ENCODE measurements at places on chromosomes 7 and 10.
A peak's percentile ranks its signal among the peaks of the same experiment; 100 is the strongest.

DNA sequence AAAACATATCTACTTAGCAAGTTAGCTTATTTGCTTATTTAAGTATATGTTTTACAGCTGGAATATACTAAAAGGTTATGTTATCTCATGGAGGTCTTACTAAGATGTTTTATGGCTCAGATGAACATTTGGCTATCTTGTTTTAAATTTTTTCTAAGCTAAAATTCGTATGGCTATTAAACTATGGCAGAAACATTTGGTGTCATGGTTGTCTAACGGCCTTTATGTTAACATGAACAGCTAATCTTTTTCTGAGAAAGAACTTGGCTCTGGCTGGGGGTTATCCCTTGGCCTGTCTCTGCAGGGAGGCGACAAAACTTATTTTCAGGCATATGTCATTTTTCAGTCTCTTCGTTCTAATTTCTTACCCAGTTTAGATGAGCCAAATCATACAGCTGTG lies 101.5 kb upstream of the MTPN start:
- DNase-seq, result no peak

DNA sequence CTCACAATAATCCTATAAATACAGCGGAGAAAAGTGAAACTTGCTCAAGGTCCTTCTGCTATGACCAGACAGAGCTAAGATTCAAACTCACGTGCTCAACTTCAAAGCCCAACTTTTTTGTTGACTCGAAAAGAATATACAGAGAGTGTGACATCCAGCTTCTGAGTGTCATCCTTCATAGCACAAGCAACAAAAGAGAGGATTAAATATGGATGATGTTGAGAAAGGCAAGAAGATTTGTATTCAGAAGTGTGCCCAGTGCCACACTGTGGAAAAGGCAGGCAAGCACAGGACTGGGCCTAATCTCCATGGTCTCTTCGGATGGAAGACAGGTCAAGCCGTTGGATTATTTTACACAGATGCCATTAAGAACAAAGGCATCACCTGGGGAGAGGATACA lies 2.1 kb upstream of the FAM3C start:
- peak; percentile 10 for DNase-seq

DNA sequence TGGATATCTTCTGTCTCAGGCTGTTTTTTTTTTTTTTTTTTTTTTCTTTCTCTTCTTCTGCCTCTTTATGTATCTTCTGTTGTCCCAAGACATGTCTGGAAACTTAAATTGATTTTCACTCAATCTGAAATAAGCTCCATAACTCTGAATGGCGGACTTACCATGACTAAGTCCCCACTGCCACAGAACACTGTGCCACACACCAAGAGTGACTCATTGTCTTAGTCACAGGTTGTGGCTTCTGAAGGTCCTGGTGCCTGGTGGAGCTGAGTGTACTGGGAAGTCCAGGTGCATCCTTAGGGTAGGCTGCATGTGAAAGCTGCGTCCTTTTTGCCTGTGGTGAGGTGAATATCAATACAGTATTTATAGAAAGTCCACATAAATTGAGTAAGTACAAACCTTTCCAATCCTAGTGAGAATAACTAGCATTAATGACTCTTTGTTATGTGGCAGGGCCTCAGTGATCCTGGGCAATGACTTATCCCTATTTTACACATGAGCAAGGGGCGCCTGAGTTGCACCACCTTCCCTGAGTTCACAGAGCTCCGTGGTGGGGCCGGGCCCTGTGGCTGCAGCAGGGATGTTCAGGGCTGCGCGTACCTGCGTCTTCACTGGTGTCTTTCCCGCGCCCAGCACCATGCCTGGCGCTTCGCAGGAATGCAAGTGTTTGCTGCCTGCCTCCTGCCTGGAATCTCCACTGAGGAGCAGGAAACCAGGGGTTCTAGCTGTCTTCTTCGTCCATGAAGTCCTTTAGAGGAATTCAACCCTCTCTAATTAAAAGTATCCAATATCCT lies 4.3 kb downstream of the PFKP start:
- no peak for DNase-seq

GRCh38 chr7:35906191-35906908 lies 105.5 kb downstream of the SEPTIN7 start:
- peak; percentile 85 for DNase-seq

DNA sequence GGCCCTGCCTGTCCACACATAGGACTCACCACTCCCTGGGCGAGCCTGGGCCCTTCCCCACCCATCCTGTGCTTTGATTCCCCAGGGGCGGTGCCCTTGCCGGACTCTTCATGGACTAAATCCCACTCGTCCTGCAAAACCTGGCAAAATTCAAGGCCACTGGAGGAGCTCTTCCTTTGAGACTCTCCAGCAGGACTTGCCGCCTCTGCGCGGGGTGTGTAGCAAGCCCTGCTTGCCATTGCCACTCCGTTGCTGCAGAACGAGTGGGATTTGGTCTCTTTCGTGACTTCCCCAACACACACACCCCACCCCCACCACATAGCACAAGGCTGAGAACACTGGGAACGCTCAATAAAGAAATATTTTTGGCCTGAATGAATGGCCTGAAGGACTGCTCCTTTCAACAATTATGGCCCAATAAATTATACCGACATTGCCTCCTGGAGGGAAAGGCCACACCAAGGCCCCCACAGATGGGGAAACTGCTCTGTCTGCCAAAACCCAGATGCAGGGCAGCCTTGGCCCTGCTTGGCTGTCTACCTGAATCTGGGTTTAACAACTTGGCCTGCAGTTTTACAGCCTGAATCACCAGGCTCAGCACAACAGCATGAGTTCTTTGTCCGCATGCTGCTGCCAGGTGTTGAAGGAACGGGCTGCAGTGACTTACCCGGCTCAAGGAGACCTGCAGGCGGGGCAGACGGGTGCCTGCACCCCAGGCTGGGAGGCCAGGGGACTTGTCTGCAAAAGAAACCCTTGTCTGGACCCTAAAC lies 72.8 kb upstream of the KAT6B start:
- no peak for DNase-seq

DNA sequence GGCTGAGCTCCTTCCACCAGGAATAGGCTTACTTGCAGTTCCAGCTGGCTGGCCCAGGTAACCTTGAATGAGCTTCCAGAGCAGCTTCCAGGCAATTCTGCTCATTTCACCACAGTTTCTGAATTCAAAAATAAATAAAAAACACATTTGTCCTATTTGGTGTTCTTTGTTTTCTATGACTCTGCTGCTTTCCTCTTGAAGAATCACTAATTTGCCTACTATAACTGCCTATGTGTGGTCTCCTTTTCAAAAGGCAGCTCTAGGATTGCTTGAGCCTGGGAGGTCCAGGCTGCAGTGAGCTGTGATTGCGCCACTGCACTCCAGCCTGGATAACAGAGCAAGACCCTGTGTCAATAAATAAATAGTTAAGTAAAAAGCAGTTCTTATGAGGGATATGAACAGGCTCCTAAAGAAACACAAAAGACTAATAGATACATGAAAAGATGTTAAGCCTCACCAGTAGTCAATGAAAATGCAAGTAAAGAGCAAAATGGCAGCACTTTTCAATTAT lies 19.5 kb upstream of the TNPO3 start:
- no peak for DNase-seq

DNA sequence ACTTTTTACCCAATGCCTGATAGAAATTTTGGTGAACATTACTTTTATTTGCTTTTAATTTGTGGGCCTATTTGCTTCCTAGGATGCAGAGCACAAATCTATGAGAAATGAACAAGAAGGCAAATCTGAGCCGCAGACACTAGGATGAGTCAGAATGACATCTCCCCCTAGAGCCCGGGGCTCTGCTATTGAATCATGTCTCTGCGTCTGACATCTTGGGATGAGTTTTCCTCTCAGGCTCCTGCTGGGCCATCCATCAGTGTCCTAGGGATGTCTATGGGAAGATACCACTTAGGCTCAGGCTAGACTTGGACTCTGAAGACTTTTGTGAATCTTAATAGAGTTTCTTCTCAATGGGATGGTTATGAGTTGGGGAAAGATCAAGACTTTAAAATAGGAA lies 157.3 kb upstream of the MTPN start:
- no peak for DNase-seq

DNA sequence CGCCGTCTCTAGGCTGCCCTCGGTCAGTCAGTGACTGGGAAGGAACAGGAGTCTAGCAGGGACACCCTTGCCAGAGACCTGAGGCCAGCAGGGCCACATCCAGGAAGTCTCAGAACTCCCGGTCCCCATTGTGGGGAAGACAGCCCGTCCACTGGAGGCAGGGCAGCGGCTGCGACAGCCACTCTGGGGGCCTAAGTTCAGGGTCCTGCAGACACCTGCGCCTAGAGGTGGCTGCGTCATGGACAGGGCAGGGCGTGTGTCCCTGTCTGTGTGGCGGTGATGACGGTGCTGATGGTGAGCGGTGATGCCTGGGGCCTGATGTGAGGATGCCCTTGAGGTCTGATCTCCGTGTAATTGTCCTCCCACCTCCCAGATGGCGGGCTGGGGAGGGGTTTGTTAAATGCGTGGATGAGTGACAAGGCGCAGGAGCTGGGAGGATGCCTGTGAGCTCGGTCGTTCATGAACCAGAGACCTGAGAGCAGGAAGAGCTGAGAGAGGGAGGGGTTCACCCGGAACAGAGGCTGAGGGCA lies 537.9 kb upstream of the FOXK1 start:
- DNase-seq, result no peak

- DNase-seq, result no peak
These were observed 109.8 kb upstream of the TARP start for GRCh38 chr7:38383281-38383680.

DNA sequence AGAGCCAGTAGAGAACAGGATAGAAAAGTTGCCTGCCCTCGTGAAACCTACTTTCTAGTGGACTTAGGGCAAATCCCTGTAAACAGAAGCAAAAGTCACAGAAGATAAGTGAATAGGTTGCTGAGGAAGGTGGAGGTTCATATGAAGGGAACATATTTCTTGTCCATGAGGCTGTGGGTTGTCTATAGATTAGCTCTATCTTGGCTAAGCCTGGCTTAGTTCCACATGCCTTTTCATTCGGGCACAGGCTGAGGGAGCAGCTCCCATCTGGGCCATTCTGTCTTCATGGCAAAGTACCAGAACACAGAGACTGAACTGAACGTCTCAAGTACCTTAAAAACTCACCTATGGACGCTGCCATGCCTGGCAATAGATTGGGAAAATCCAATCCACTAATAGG lies 45.3 kb downstream of the BZW2 start:
- no peak for DNase-seq

- no peak for DNase-seq
These were observed 176.1 kb downstream of the SGMS1 start for GRCh38 chr10:50447691-50448090.

- DNase-seq, result no peak
These were observed 89.7 kb downstream of the PTPRE start for GRCh38 chr10:127996586-127996985.

DNA sequence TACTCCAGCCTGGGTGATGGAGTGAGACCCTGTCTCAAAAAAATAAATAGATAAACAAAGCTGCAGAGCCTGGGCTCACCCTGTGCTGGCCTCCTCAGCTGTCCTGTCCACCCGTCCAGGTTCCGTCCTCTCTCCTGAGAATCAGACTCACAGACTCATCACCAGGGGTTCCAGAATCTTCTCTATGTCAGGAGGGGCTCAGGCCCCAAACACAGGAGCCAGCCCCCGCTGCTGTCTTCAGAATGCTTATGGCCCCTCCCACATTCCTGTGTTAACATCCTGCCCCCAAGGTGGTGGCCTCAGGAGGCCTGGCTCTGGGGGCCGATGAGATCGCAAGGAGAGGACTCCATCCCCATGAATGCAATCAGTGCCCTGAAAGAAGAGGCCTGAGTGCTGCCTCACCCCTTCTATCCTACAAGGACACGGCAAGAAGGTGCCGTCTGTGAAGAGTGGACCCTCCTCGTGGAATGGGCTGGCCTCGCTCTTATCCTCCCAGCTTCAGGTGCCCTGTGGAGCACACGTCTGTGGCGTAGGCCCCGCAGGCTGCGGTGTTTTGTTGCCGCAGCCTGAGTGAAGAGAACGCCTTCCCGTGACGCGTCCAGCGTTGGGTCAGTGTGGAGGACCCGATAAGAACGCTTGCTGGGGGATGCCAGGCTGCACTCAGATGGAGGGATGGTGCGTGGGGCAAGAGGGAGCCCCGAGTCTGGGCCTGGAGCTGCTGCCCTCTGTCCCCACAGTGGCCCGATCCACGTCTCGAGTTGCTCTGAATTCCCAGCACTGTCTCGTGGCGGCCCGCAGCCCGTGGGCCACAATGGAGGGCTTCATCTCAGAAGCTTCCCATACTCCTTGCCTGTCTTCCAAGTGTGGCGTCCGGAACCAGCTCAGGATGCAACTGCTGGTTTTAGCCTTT lies 77.1 kb downstream of the INPP5A start:
- no peak for DNase-seq

DNA sequence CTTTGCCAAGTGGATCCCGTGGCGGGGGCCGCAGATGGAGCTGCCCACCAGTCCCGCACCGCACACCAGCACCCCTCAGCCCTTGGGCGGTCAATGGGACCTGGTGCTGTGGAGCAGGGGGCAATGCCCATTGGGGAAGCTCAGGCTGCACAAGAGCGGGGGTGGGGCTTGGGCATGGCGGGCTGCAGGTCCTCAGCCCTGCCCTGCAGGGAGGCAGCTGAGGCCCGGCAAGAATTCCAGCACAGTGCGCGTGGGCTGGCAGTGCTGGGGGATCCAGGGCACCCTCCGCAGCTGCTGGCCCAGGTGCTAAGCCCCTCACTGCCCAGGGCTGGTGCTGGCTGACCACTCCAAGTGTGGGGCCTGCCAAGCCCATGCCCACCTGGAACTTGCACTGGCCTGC lies 136.2 kb upstream of the ANKRD30A start:
- DNase-seq, result no peak

DNA sequence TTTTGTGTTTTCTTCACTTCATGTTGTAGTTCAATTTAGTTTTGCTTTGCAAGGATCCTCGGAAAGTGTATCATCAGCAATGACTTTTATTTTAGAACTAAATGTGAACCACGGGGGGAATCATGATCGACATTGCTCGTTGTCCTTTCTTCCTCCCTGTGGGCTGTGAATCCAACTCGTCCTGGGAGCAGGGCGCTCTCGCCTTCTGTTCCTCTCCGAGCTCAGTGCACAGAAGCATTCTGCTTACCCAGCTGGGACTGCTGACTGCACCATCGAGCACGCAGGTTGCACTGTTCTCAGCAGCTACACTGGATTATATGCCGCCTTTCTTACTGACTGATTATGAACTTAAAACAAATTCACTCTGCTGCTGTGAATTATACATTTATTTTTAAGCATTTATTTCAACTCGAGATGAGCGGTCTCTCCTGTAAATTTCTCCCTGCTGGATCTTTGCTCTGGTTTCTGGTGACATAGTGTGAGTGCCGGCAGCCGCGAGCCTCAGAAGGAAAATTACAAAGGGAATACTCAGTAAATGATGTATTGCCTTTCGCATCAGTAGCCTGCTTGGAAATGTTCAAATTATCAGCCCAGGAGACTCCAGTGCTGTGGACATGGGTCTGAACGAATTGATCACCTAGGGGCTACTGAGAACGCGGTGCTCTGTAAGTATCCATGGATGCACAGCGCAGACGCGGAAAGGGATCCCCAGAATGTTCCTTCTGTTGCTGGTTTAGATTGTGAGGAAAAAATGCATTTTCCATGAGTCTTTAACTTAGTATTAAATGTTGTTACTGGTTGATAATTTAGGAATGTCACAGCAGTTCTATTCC lies 92.6 kb downstream of the PTPRE start:
- DNase-seq, result peak; percentile 83

GRCh38 chr10:25725917-25726716 lies 207.9 kb upstream of the MYO3A start:
- DNase-seq, result peak; percentile 91

GRCh38 chr10:17241611-17242333 lies 13.7 kb downstream of the VIM start:
- DNase-seq, result no peak
